Progenitor cell of endocrine pancreas (in vitro differentiated cells): ENCODE measurements at places on chromosomes 5 and 9.

- no peaks in the 10 kb centered on the region for H3K27me3 ChIP-seq
- H3K4me3 ChIP-seq: no peak overlapping the region
- H3K36me3 ChIP-seq: peaks cover 5% of the 10 kb centered on the region
Measured at GRCh38 chr9:100375658-100376057, 22.9 kb upstream of the TEX10 start.

DNA sequence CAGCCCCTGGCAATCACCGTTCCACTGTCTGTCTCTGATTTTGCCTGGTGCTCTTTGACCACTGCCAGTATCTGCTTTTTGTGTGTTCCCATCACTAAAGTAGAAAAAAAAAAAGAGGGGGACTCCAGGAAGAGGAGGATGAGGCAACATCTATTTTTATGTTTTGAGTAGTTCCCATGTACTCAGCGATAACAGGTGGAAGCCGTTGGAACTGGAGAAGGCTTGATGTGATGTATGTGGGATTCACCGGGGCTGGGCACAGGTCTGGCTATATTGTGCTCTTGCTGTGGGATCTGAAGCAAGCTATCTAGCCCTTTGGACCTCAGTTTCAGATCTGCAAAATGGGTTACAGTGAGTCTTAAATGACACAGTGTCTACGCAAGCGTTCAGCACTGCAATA is 104.9 kb downstream of the SLIT3 start:
- no peak overlapping the region for H3K4me3 ChIP-seq
- no peak overlapping the region for H3K27ac ChIP-seq
- DNase-seq: no peak
- H3K4me1 ChIP-seq: no peaks in the 10 kb centered on the region
- no peaks in the 10 kb centered on the region for H3K36me3 ChIP-seq

- H3K27me3 ChIP-seq: no peaks in the 10 kb centered on the region
- peaks cover 47% of the 10 kb centered on the region for H3K4me1 ChIP-seq
- no peak for DNase-seq
- H3K36me3 ChIP-seq: peaks cover 43% of the 10 kb centered on the region
Measured at GRCh38 chr9:72353455-72354116, 11.4 kb downstream of the ZFAND5 start.

DNA sequence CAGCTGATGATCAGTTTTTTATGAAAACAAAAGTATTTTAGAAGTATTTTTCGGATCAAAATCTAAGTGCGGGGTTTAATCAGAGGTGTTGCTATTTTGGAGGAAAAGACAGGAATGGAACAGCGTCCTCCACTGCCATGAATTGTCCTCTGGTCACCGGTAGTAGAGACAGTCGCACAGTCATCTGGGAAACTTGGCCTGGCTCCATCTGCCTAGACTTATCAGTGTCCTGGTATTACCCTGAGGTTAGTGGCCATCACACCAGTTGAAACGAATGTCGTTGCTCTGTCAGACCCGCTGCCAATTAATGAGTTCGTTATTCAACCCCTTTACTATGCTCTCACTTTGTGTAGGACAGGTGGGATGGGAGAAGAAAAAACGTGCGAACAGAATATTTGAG is 8.2 kb downstream of the TLX3 start:
- H3K4me1 ChIP-seq: peaks cover 2% of the 10 kb centered on the region
- no peak overlapping the region for H3K4me3 ChIP-seq
- no peak for DNase-seq
- no peaks in the 10 kb centered on the region for H3K36me3 ChIP-seq
- peaks cover 95% of the 10 kb centered on the region for H3K27me3 ChIP-seq

DNA sequence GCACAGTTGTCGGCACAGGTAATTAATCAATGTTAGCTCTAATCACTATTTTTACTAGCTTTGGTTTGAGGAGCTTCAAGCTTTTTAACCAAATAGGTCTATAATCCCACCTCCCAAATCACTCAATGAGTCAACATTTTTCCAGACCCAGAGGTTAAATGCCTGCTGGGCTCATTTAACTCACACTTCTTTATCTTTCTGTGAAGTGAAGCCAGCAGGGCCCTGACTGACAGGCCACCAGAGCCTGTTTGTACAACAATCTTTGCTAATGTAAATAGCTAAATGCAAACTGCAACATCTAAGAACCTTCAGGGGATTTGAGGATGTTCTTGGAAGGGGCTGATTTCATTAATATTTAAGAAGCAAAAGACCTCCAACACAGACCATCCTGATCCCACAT is 98.4 kb upstream of the NREP start:
- peaks cover 15% of the 10 kb centered on the region for H3K27me3 ChIP-seq
- H3K27ac ChIP-seq: no peak overlapping the region
- no peak for DNase-seq
- peaks cover 10% of the 10 kb centered on the region for H3K4me1 ChIP-seq
- H3K4me3 ChIP-seq: no peak overlapping the region

- peaks cover 11% of the 10 kb centered on the region for H3K27me3 ChIP-seq
- no peak for DNase-seq
- H3K4me3 ChIP-seq: no peak overlapping the region
- no peaks in the 10 kb centered on the region for H3K36me3 ChIP-seq
- no peak overlapping the region for H3K27ac ChIP-seq
Measured at GRCh38 chr5:170206216-170206615, 26.6 kb upstream of the C5orf58 start.

GRCh38 chr5:35926389-35927051 is 11.9 kb downstream of the CAPSL start:
- H3K4me1 ChIP-seq: peaks cover 6% of the 10 kb centered on the region
- H3K27me3 ChIP-seq: peaks cover 65% of the 10 kb centered on the region
- DNase-seq: peak; percentile 54
- no peak overlapping the region for H3K27ac ChIP-seq
- no peaks in the 10 kb centered on the region for H3K36me3 ChIP-seq

DNA sequence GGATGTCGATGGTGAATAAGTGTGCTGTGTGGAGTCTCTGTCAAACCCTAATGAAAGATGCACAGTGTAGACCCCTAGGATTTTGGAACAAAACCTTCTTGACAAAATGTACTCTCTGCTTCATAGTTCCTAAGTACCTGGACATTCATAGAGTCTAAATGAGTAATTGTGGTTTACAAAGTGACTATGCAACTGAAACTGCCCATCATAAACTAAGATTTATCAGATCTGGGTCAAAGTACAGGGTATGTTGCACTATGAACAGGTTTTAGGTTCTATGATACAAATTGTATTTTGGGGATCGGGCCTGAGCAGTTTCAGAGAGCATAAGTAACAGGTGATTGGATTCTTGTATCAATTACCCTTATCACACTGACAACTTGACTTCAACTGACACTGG is 79.4 kb downstream of the LURAP1L start:
- no peak overlapping the region for H3K27ac ChIP-seq
- H3K36me3 ChIP-seq: no peaks in the 10 kb centered on the region
- no peak overlapping the region for H3K4me3 ChIP-seq
- no peaks in the 10 kb centered on the region for H3K27me3 ChIP-seq

- H3K4me1 ChIP-seq: peaks cover 7% of the 10 kb centered on the region
- DNase-seq: no peak
- H3K27ac ChIP-seq: no peak overlapping the region
- no peak overlapping the region for H3K4me3 ChIP-seq
- no peaks in the 10 kb centered on the region for H3K36me3 ChIP-seq
Measured at GRCh38 chr5:79924936-79925893, 65.8 kb downstream of the MTX3 start.
